NCI-H460 (cell line): ENCODE measurements at places on chromosomes 6 and 20.

- DNase-seq = no peak
These were observed 260.4 kb downstream of the PTPRK start for GRCh38 chr6:128259730-128260685.

- DNase-seq = no peak
These were observed 24.7 kb downstream of the ENTPD6 start for GRCh38 chr20:25220021-25220730.

DNA sequence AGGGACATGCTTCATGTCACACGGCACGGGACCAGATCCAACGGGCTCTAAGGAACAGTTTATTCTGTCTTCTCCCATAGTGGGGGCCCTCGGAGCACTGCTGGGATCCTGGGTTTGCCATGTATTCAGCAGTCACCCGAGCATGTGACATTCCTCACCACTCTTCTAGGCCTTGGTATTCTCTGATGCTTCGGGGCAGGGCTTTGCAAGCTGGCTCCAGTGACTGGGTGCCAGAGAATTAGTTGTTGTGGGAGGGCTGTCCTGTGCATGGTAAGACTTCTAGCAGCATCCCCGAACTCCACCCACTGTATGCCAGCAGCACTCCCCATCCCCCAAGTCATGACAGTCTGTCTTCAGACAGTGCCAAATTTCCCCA, 5.4 kb downstream of the CCN5 start:
- peak; percentile 98 for DNase-seq

DNA sequence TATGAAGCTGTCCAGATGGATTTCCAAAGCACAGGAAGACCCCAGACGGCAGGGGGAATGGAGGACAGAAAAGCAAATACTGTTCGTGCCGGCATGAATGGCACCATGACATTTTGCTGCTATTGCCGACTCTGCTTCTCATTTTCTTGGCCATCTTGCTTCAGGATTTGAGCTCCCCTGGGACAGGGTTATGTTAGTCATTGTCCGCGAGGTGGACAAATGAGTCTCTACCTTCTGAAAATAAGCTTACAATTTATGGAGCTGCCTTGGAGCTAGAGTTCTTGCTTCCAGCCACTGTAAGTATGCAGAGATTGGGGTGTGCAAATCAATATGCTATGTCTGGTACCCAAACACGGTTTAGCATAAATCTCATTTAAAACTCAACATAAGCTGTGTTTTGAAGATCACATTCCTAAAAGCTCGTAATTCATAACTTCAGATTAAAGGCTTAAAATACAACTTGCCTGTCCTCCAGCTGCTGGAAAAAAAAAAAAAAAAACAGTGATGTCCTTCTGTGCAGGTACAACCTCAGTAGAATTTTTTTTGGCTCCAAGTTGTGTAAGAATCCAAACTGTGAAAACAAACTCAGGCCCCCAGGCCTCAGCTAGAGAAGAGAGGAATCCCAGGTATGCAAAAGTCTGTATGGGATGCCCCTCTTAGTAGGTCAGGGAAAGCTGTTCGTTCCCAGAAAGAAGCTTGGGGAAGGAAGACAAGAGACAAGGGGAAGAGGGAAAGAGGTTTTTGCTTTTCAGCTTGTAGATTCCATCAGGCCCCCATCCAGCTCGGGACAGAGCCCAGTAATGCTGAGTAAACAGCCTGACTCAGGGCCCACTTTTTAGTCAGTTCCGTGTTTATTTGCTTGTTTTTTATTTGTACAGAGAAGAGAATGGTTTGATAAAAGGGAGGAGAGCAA, 184.2 kb upstream of the FOXA2 start:
- no peak for DNase-seq

DNA sequence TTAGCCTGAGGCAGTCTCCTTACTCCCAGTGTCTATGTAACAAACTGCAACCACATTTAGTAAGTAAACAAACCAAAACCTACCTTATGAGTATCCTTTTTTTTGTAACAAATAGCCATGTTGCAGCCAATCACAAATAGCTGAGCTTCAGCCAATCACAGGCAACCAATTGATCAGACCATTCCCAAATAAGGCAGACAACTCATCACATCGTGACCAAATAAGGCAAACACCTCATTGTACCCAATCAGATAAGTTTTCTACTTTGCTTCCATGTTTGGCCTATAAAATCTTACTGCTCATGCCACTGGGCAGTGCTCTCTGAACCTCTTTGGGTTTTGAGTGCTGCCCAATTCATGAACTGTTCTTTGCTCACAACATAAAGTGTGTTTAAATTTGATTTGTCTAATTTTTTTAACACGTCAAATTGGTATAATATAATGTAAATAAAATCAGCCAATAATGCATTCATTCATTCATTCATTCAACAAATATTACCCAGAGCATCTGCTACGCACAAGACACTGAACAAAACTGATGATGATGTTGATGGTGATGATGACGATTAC, 117.8 kb downstream of the BCAS1 start:
- DNase-seq = no peak

GRCh38 chr20:49228676-49229075, 9.5 kb downstream of the DDX27 start:
- no peak for DNase-seq

GRCh38 chr20:63881451-63882226, 13.3 kb upstream of the DNAJC5 start:
- no peak for DNase-seq

DNA sequence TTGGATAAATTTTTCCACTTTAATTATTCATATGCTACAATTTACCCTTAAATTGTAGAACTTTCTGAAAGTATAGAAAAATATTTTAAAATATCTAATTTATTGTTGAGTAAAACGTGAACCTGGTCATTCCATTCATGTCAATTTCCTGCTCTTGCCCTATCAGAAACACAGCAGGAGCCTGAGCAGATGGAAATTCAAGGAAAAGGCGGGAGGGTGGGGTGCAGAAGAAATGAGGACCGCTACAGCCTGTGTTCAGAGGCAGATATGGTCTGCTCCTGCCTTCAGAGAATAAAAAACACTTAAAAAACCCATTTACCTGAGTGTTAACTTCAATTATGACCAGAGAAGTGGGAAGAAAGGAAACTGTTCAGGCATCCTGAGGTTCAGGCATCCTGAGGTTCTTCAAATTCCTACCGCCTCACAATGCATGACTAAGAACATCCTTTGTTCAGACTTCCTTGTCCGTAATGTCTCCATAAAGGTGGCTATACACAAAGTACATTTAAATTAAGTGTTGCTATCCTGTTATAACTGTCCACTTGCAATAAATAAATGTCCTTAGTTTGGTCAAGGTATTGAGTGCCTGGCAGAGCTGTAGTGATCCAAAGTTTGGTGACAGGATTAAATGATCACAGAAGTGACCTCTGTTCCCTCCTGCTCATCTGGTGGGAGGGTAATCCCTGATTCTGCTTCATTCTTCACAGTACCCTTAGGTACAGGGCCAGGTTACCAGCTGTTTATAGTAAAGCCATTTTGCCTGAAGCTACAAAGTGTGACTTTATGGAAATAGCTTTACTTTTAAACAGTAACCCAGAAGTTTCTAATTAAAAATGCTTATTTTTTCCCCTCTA, 109.1 kb downstream of the MAN1A1 start:
- DNase-seq = no peak

DNA sequence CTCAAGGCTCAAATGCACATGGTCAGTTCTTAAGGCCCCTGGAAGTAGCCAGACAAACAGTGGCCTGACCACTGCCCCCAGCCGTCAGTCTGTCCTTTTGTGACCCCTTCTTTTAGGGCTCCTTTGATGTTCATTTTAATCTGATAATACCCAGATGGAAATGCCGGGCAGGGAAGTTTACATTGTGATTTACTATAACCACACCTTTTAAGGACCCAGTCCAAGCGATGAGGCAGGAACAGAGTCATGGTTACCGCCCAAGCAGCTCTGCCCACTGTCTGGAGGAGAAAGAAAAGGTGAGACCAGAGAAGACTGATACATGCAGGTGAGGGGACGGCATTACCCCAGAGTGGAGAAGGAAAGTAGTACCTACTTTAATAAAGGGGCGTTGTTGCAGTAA, 110.6 kb downstream of the PLEKHG1 start:
- DNase-seq = no peak
